Ovary (tissue), 10 donors: ENCODE measurements at places on chromosomes 13 and 19. TPM values are rescaled to one million over a fixed set of nuclear protein-coding genes. Genes with fewer than 3 reads are reported as not detected.

The JAK3 gene
- total RNA-seq = 7.5 TPM

The BCL3 gene
- 17.8 TPM for total RNA-seq

The CSNK1G2 gene
- total RNA-seq = 35.9 TPM

The SPRED3 gene
- total RNA-seq = 2.1 TPM

The VWA8 gene
- 25.1 TPM for total RNA-seq

GRCh38 chr13:110157718-110158117, 149.2 kb downstream of the COL4A1 start:
- no peak for DNase-seq

DNA sequence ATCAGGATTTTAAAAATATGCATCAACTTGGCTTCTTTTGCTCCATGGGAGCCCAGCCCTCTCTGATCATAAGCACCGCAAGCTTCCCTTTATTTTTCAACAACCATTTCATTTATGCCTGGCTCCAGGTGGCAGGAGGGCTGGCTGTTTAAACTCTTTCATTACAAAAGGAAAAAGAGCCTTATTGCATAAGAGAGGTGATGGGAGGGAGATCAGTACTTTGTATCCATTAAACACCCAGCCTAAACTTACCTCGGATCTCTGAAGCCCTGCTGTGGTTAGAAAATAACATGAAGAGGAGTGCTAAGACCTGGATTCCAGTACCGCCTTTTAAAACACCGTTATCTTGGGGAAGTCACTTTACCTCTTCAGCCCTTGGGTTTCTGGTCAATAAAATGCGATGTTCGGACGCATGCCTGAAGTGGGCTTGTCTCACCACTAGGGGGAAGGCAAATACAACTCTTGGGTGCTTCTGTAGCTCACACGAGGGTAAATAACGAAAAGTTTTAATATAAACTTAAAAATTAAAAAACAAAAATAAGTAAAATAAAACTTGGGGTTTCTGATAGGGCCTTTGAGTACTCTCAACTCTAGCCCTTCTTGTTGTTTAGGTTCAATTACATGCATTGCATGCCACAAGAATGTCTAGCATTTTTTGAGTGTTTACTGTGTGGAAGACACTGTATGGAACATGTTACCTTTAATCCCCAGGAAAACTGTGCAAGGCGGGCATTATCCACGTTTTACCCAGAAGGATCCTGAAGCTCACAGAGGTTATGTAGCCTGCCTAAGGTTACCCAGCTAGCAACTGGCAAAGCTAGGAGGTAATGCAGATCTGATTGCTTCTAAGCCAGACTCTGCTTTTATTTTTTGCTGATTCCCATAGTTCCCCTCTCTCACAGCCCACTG, 240.3 kb downstream of the LMO7 start:
- peak; percentile 35 for DNase-seq

- DNase-seq = no peak
Measured at GRCh38 chr13:103099722-103100293, 33.6 kb upstream of the SLC10A2 start.

DNA sequence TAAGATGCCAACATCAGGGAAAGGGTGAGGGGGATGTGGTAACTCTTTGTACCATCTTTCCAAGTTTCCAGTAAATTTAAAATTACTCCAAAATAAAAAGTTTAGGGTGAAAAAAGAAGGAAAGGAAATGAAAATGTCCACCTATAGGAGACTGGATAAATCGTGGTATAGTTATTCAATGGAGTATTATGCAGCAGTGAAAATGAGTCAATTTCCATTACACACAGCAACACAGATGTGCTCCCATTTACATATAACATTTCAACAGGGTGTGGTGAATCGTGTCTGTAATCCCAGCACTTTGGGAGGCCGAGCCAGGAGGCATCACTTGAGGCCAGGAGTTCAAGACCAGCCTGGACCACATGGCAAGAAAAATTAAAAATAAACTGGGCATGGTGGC, 7.4 kb upstream of the ZNF541 start:
- DNase-seq = no peak

GRCh38 chr13:99199541-99200431, 868 bp upstream of the UBAC2 start:
- no peak for DNase-seq

DNA sequence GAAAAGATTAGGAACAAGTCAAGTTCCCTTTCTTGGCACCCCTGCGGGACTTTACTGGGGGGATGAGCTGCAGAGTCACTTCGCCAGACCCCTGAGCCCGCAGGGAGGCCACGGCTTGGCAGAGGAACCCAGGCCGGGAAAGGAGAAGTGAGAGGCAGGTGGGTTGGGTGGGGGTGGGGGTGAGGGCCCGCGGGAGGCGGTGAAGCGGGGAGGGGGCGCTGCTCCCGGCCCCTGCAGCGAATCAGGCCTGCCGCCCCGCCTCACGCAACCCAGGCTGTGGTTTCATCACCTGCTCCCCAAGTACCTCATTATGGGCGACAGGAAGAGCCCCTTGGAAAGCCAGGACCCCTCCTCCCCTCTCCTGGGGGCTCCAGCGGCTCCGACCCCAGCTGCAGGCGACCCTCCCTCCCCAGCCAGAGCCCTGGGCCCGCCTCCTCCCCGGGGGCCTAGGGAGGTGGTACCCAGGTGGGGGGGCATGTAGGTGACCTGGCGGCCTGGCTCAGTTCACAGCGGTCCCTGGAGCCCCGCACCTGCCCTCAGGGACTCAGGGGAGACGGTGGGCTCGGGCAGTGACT, 9.5 kb downstream of the MEF2B start:
- no peak for DNase-seq

GRCh38 chr19:4497770-4498389, 20.4 kb downstream of the PLIN4 start:
- no peak for DNase-seq

DNA sequence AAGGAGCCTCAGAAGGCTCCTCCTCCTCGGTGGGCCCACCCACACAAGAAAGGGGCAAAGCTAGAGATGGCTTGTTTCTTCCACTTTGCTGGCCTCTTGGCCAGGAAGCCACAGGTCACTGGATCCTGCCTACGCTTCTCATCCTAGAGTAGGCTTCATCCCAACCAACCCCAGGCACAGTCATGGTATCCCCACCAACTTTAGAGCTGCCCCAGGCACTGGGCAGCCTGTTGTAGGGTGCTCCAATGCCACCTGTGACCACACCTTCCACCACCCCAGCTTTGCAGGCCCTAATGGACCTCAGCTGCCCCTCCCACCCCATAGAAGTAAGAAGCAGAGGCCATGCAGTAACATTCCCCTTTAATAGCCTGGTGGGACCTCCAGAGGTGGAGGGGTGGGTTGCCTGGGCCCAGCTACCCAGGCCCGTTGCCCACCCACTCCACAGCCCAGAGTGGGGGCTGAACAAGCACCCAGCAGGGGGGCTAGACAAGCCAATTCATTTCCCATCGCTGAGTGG, 522 bp upstream of the CHMP2A start:
- no peak for DNase-seq

DNA sequence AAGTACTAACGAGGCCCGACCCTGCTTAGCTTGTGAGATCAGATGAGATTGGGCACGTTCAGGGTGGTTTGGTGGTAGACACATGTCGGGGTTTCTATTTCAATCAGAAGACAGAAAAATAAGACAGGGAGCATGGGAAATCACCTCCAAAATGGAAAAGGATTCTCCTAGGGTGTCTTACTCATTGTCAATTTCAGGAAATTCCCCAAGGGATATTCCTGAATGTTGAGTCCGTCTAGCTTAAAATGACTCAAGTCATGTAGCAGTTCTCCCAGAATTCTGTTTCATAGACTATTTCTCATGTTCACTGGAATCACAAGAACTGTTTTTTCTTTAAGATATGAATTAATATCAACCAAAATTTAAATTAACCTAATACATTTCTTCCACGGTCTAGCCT, 380.1 kb downstream of the EFNB2 start:
- no peak for DNase-seq
